ENCODE measurements at places on chromosomes 7 and 10. TPM values are rescaled to one million over a fixed set of nuclear protein-coding genes. Genes with fewer than 3 reads are reported as not detected.
A peak's percentile ranks its signal among the peaks of the same experiment; 100 is the strongest.

Gene FRAT1
- 2.4 TPM for total RNA-seq

DNA sequence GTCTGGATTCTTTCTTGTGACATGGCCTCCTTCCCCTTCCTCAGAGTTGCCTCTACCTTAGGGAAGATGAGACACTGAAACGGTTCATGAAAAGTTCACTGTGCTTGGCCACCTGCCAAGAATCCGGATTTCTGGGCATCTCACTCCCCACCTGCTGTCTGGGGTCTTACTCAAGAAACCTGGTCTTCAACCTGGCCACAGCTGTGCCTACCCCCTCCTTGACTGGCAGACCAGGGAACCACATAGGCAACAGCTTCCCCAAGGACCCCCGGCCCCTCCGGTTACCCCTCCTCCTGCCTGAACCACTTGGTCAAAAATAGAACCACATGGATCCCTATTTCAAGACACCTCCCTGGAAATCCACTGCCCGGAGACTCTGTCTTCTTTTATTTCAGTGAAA is 58.7 kb upstream of the NANOS1 start:
- H3K4me3 ChIP-seq = no peak overlapping the region
- H3K27me3 ChIP-seq = no peaks in the 10 kb centered on the region
- no peaks in the 10 kb centered on the region for H3K4me1 ChIP-seq
- H3K36me3 ChIP-seq = no peaks in the 10 kb centered on the region
- DNase-seq = no peak
- no peak overlapping the region for H3K27ac ChIP-seq

Gene GBF1
- total RNA-seq = 41.9 TPM

DNA sequence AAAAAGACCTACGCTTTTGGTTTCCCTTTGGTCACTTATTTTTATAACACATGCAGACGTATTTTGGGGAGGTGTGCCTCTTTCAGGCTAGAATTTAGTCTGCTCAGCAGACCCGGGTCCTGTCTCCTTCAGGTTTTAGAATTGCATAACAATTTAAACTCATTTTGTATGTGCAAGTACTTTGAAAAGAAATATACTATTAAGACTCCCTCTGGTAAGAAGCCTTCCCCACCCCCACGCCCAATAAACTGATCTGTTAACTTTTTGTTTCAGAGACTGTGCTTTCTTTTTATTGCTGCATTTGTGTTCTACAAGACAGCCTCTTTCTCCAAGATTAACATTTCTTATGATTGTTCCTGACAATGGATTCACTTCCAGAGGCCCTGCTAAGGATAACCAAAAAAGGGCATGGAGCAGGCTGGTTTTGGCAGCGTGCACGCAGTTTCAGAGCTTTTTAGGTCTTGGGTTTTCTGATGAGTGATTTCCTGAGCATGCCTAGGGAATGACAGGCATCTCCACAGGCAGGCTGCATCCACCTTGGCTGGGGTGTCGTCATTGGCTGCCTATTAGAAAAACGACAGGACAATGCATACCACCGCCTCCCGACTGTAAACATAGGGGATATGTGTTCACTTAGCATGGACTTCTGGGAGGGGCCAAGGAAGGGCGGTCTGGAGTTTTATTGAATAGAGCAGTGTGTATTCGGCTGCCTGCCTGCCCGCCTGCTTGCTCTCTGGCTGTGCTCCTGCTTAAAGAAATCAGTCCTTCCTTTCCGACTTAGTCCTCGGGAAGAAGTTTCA is at the start of gene CALD1:
Gene CALD1 (plus strand): TSS at position 694 of the 800 bp plus-strand sequence. CDS start 88,100 bp downstream, outside the sequence.
- H3K27ac ChIP-seq = peak within 1 kb of the TSS; percentile 100
- peaks cover 4% of the 10 kb centered on the region for H3K4me1 ChIP-seq
- H3K36me3 ChIP-seq = no peaks in the 10 kb centered on the region
- no peaks in the 10 kb centered on the region for H3K27me3 ChIP-seq

Gene UCMA
- total RNA-seq = not detected

Gene GSAP
- total RNA-seq = 24.1 TPM

Gene LIPF
- not detected for total RNA-seq

Gene SUN1
- 200 TPM for total RNA-seq

Gene COPS6
- 81.0 TPM for total RNA-seq

Gene NOM1
- 19.4 TPM for total RNA-seq

Gene RBM33
- total RNA-seq = 80.0 TPM

- H3K4me1 ChIP-seq = no peaks in the 10 kb centered on the region
- H3K4me3 ChIP-seq = no peak overlapping the region
- no peaks in the 10 kb centered on the region for H3K27me3 ChIP-seq
- no peak for DNase-seq
Measured at GRCh38 chr7:14924398-14924797, 21.8 kb upstream of the DGKB start.

- H3K4me3 ChIP-seq = no peak overlapping the region
- no peak for DNase-seq
- no peaks in the 10 kb centered on the region for H3K27me3 ChIP-seq
Measured at GRCh38 chr7:139397192-139397591, 37.5 kb downstream of the LUC7L2 start.

Gene AP4M1
- total RNA-seq = 20.5 TPM

- DNase-seq = no peak
- H3K27ac ChIP-seq = no peak overlapping the region
- no peaks in the 10 kb centered on the region for H3K36me3 ChIP-seq
- no peak overlapping the region for H3K4me3 ChIP-seq
Measured at GRCh38 chr7:74526780-74527179, 73.1 kb downstream of the GTF2IRD1 start.

DNA sequence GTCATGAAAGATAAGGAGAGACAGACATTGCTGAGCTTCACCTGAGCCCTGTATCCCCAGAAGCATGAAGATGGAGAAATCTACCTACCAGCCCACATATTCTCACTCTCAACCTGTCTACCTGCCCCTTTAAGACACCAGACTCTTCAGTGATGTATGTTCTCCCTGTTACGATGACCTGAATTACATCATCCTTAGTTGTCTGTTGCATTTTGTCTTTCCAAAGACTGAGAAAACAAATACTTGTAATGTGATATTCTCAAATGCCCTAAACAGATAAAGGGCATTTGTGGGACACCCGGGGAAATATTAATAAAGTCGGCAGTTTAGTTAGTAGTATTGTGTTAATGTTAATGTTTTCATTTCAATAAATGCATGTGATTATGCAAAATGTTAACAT is 305.8 kb upstream of the IGFBP3 start:
- no peak for DNase-seq
- H3K27me3 ChIP-seq = no peaks in the 10 kb centered on the region
- H3K27ac ChIP-seq = no peak overlapping the region
- H3K4me3 ChIP-seq = no peak overlapping the region
- no peaks in the 10 kb centered on the region for H3K4me1 ChIP-seq
- H3K36me3 ChIP-seq = no peaks in the 10 kb centered on the region

- no peak for DNase-seq
- H3K27ac ChIP-seq = no peak overlapping the region
- no peaks in the 10 kb centered on the region for H3K27me3 ChIP-seq
- H3K4me3 ChIP-seq = no peak overlapping the region
Measured at GRCh38 chr10:88763441-88763840, 3.6 kb downstream of the LIPN start.

DNA sequence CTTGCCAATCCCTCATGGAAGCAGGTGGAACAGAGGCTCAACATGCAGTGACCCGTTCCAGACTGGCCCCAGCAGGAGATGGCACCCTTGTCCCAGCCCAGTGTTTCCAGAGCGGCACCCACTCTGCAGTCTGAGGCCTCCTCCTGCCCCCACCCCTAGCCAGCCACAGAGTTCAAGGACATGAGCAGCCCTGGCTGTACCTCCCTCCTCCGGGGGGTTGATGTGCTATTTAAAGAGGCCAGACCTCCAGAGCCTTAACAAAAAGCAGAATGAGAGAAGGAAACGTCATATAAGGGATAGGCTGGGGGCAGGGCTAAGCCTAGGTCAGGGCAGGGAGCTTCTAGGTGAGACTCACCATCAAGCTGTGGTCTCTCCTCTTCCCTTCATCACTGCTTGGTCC is 115.7 kb upstream of the NANOS1 start:
- DNase-seq = no peak
- H3K4me1 ChIP-seq = no peaks in the 10 kb centered on the region
- H3K4me3 ChIP-seq = no peak overlapping the region
- no peaks in the 10 kb centered on the region for H3K36me3 ChIP-seq

GRCh38 chr10:93110472-93111146 is 36.9 kb downstream of the CYP26A1 start:
- H3K4me3 ChIP-seq = no peak overlapping the region
- no peaks in the 10 kb centered on the region for H3K36me3 ChIP-seq
- no peaks in the 10 kb centered on the region for H3K27me3 ChIP-seq
- H3K27ac ChIP-seq = no peak overlapping the region

- H3K27me3 ChIP-seq = no peaks in the 10 kb centered on the region
- H3K4me1 ChIP-seq = no peaks in the 10 kb centered on the region
- no peak for DNase-seq
- H3K27ac ChIP-seq = no peak overlapping the region
- no peak overlapping the region for H3K4me3 ChIP-seq
Measured at GRCh38 chr10:46040004-46040403, 6.1 kb downstream of the MSMB start.

Gene HTR5A
- total RNA-seq = not detected

GRCh38 chr10:70035531-70035930 is 17.1 kb upstream of the MACROH2A2 start:
- H3K27ac ChIP-seq = no peak overlapping the region
- H3K36me3 ChIP-seq = no peaks in the 10 kb centered on the region
- no peak overlapping the region for H3K4me3 ChIP-seq
- no peak for DNase-seq

Gene PLAC9
- 37.7 TPM for total RNA-seq

GRCh38 chr7:139924461-139924860 is 95.4 kb downstream of the TBXAS1 start:
- H3K27ac ChIP-seq = no peak overlapping the region
- no peak overlapping the region for H3K4me3 ChIP-seq
- H3K4me1 ChIP-seq = no peaks in the 10 kb centered on the region
- no peak for DNase-seq

GRCh38 chr10:27564880-27565279 is 60.8 kb downstream of the RAB18 start:
- H3K4me1 ChIP-seq = no peaks in the 10 kb centered on the region
- no peaks in the 10 kb centered on the region for H3K27me3 ChIP-seq
- no peaks in the 10 kb centered on the region for H3K36me3 ChIP-seq
- H3K4me3 ChIP-seq = no peak overlapping the region
- DNase-seq = no peak

Gene AGR2
- not detected for total RNA-seq

- no peaks in the 10 kb centered on the region for H3K36me3 ChIP-seq
- H3K4me1 ChIP-seq = no peaks in the 10 kb centered on the region
- H3K27me3 ChIP-seq = no peaks in the 10 kb centered on the region
- H3K4me3 ChIP-seq = no peak overlapping the region
Measured at GRCh38 chr7:9981742-9982349, 991.8 kb upstream of the PHF14 start.

Gene MRLN
- not detected for total RNA-seq

DNA sequence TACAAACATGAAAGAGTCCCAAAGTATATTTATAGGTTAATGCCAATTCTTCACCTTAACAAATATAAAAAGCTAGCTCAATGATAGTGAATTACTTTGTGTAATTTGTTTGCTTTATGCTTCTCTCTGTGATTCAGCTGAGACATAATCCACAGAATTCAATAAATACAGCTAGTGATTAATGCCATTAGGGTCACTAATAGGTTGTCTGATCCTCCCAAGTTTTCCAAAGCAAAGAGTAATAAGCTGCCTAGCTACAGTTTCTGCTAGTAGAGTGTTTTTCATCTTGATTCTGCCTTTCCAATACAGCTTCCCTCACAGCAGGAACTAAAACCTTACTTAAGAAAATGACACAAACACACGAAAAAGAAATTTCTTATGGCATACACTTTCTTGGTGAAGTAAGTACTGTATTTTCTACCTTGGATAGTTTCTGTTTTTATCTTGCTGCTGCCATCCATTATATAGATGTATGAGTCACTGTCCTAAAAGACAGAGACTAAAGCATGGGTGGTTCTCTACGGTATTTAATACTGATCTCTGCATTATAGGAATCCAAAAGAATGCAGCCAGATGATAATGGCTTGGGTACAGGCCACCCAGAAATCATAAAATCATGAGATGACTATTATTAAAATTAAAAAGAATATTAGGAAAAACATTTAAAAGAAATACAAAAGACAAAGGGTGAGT is 170.0 kb downstream of the TPK1 start:
- H3K4me3 ChIP-seq = no peak overlapping the region
- no peak overlapping the region for H3K27ac ChIP-seq
- DNase-seq = no peak
- H3K36me3 ChIP-seq = no peaks in the 10 kb centered on the region
- H3K27me3 ChIP-seq = no peaks in the 10 kb centered on the region

GRCh38 chr7:3882782-3883181 is 581.7 kb downstream of the SDK1 start:
- H3K27me3 ChIP-seq = no peaks in the 10 kb centered on the region
- no peak overlapping the region for H3K27ac ChIP-seq
- H3K4me1 ChIP-seq = no peaks in the 10 kb centered on the region
- H3K36me3 ChIP-seq = no peaks in the 10 kb centered on the region
- DNase-seq = no peak

DNA sequence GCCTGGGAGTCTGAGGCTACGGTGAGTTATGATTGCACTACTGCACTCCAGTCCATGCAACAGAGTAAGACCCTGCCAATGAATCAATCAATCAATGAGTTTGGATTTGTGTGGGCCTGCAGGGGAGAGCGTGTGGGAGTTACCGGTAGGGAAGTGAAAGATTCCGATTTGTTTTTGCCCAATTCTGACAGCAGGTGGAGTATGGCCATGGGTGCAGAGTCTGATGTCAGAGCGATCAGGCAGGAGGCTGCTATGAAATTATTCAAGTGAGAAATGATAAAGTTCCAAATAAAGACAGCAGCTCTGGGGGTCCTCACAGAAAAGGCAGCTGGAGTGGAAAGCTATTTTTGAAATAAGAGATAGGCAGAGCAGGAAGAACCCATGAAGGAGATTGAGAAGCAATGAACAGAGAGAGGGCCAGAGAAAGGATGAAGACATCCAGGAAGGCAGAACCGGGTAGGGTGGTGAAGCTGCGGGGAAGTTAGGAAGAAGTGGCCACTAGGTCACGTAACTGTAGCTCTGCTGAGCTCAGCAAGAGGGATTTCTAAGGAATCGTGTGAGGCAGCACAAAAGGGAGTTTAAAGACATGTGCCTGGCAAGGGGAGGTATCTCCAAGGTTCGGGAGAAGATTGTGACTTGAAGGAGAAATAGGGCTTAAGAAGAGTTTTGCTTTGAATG is 93.7 kb upstream of the NMT2 start:
- H3K4me3 ChIP-seq = no peak overlapping the region
- H3K27me3 ChIP-seq = no peaks in the 10 kb centered on the region
- no peaks in the 10 kb centered on the region for H3K36me3 ChIP-seq
- DNase-seq = no peak

GRCh38 chr10:35133586-35133985 is 6.9 kb downstream of the CREM start:
- no peaks in the 10 kb centered on the region for H3K27me3 ChIP-seq
- H3K36me3 ChIP-seq = no peaks in the 10 kb centered on the region
- H3K4me1 ChIP-seq = no peaks in the 10 kb centered on the region
- H3K4me3 ChIP-seq = no peak overlapping the region
- DNase-seq = no peak

GRCh38 chr10:132666705-132667341 is 119.1 kb downstream of the NKX6-2 start:
- DNase-seq = no peak
- H3K27me3 ChIP-seq = no peaks in the 10 kb centered on the region
- H3K4me1 ChIP-seq = no peaks in the 10 kb centered on the region
- H3K36me3 ChIP-seq = no peaks in the 10 kb centered on the region

Gene SLC29A4
- 2.2 TPM for total RNA-seq

- H3K4me1 ChIP-seq = no peaks in the 10 kb centered on the region
- no peak overlapping the region for H3K4me3 ChIP-seq
- DNase-seq = no peak
- H3K27ac ChIP-seq = no peak overlapping the region
Measured at GRCh38 chr10:112227331-112227987, 43.9 kb upstream of the GPAM start.

GRCh38 chr7:102992938-102993717 is 80.3 kb downstream of the LRRC17 start:
- no peaks in the 10 kb centered on the region for H3K36me3 ChIP-seq
- DNase-seq = no peak
- no peaks in the 10 kb centered on the region for H3K27me3 ChIP-seq
- H3K4me1 ChIP-seq = no peaks in the 10 kb centered on the region

Data from aorta (tissue), 5 donors.